ENCODE measurements at places on chromosomes 6 and 20.

DNA sequence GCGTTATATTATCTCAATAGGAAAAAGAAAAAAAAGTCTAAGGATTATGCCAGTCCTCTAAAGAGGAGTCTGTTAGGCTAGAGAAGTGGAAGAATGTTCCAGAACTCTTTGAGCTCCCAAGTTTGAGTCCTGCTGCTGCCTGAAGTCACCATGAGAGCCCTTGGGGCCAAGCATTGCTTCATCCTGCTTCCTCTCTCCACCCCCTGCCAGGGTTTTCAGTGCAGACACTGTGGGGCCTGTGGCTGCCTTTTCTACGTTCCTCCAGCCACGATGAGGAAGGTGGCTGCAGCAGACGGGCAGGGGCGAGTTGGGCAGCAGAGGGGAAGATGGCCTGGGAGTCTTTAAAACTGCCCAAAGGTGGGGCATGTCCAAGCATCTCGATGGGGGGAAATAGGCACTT is 214.4 kb upstream of the KCNG1 start:
- DNase-seq: peak; percentile 46

- DNase-seq: peak; percentile 100
These were observed at the start of gene CCN2 for GRCh38 chr6:131950767-131951575. CCN2 (minus strand) TSS chr6:131951372; CDS start chr6:131951172, 200 bp downstream.

GRCh38 chr6:56953597-56954402 is 1.1 kb upstream of the BEND6 start:
- DNase-seq: no peak

DNA sequence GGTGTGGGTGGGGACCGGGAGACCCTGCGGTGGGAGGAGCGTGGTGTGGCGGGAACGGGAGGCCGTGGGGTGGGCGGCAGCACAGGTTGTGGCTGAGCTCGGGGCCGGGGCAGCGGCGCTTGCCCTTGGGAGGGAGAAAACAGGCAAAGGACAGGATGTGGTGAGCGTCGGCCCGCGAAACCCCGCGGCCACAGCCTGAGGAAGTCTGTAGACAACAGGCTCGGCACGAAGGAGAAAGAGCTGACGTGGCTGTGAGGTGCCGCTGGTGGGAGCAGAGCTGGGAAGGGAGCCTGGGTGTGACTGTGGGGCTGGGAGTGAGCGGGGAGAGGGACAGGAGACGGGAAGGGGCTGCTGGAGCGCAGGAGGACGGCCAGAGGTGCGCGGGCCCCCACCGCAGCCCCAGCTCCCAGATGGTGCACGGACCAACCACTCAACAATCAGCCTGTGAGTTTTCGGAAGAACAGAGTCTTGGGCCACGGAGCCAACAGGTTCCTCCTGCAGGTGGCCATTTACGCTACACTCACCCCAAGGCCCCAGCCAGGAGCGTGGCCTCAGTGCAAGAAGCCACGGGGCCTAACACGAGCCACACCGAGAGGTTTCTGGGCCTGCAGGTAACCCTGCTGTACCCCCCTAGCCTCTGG is 202.8 kb downstream of the DLL1 start:
- no peak for DNase-seq

DNA sequence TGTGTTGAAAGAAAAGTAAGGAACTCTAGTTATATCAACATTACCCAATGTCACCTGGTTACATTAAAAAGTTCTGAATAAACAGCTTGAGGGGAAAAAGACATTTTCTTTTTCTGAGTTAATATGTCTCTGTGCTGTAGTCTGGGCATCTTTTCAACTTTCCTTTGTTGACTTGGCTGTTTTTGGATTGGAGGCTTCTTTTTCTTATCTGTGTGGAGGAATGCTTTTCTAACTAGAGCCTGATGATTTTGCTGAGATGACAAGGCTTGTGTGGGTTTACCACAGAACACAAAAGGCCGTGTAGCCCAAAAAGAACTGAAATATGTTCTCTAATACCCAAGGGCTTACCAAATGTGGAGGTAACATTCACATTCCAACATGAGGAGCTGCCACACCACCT is 161.8 kb downstream of the KCNQ5 start:
- peak; percentile 66 for DNase-seq

DNA sequence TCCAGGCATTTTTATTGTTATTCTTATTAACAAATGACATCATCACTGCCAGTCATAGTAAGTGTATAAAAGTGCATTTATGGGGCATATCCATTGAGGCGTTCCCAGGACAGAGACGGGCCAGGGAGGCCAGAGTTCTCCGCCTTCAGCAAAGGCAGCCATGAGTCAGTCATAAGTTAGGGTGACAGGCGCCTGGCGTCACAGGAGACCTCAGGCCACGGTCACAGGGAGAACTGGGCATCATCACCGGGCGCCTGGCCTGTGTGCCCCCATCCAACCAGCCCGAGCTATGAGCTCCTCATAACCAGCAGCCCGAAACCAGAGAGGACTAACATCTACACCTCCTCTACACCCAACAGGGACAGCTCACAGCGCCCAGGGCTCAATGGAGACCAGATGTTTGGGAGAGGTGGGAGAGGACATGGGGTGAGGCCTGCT is 259.2 kb downstream of the DLL1 start:
- DNase-seq: no peak

GRCh38 chr6:110990840-110991576 is 9.2 kb downstream of the RPF2 start:
- DNase-seq: no peak

DNA sequence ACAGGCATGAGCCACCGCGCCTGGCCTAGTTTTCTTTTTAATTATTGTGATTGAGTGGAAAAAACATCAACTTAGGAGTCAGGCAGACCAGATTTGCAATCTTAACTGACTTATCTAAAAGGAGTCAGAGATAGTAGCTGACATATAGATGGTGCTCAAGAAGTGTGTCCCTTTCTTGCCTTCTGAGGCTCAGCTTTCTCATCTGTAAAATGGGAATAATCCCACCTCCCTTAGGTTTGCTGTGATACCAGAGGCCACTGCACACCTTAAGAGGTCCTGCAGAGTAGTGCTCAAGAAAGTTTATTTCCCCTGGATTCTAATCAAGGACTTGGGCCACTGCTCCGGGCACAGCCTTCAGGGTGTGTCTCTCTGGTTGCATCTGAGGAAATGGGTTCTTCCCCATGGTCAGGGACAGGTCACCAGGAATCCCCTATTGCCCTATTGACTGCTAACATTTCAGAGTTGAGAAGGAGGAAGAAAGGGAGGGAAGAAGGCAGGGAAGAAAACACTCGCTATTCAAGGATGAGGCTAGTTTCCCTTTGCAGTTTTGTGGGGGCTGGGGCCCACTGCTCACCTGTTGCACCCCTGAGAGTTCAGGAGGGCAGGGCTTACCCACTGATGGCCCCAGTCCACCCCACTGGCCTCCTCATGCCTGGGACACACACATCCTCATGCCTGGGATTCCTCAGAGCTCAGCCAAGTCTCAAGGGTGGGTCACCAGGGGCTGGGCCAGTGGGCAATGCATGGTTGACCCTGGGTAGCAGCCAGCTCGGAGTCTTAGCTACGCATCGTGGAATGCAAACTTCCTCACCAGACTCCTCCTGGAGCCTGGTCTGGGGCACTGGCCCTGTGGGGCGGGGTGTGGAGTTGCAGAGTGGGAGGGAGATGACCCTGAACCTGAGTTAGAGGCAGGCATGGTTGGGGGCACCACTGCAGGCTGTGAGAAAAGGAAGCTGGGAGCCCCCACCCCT is 21.2 kb downstream of the C6orf132 start:
- peak; percentile 22 for DNase-seq

DNA sequence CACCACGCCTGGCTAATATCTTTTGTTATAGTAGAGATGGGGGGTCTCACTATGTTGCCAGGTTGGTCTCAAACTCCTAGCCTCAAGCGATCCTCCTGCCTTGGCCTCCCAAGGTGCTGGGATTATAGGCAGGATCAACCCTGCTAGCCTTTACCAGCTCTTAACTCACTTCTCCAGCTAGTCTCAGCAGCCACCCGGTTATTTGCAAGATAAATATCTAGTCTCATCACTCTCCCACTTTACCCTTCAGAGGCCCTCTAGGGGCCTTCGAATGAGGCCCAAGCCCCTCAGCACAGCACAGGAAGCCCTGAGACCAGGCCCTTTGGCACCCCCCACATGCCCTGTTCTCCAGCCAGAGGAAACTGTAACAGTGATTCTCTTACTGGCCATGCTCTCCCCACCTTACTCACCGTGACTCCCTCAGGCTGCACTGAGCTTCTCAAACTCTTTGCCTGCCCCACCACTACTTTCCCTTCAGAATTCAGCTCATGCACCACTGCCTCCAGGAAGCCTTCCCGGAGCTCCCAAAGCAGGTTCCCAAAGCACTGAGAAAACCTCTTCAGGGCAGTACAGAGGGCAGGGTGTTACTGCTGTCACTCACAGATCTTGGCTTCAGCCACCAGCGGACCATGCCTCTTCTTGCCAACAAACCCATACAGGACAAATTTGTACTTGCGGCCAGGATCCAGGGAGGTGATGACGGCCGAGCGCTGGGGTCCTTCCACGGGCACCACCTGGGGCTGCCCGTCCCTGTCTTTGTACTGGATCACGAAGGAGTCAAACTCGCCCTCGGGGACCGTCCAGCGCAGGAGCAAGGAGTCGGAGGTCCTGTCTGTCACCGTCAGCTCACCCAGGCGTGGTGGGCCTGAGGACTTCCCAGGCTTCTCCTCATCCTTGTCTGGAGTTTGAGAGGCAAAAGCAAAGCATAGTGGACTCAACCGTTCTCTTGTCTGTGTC is 25.0 kb downstream of the TNXB start:
- no peak for DNase-seq

- DNase-seq: no peak
These were observed 130.3 kb upstream of the SASH1 start for GRCh38 chr6:148212366-148212765.

DNA sequence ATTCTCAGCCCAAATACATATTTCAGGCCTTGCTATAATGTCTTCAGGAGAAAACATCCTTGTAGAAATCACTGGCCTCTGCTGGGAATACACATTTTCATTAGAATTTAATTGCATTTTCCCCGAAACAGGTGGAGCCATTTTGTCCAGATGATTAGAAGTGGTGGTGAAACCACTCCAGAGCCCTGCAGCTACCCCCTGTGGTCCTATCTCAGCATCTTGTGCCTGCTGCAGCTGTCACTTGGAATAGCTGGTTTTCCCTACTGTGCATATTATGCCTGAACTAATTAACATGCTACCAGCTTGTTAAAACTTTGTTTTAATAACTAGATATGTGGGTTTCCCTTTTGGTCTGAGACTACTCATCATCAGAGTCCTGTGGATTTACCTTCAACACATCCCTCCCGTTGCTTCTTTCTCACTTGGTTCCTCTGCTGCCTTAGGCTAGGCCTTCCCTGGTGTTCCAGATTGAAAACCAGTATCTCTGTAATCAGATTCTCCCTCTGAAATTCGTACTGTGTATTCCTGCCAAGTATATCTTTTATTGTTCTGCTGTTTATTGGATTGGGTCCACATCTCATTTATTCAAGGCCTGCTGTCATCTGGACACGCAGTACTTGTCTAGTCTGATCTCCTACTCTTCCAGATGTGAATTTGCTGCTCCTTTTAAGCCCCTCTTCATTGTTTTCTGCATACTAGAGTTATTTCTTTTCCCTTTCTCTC is 15.2 kb downstream of the DNAH8 start:
- no peak for DNase-seq

DNA sequence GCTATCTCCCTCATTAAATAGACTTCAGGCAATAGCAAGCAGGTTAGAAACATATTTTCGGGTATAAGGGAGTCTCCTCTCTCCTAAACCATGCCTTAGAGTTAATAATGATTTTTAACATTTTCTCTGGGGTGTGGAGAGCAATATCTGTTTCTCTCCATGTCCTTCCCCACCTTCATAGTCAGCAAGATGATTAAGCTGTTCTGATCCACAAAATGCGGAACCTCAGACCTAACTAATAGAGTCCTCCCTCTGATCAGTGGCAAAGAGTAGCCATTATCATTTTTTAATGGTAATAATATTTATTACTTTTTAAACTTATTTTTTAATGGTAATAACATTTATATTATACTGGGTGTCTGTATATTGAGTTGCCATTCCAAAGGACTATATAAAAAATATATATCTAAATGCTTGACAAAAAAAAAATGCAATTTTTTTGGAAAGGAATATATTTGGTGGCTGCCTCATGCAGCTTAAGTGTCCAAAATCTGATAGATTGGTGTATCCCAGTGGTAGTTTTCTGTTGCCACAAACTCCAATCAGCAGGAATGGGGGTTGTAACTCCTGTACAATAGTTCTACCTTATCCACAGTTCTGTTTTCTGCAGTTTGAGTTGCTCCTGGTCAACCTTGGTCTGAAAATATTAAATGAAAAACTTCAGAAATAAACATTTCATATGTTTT is 14.0 kb upstream of the BTN3A2 start:
- no peak for DNase-seq

- no peak for DNase-seq
These were observed 24.6 kb downstream of the DLL1 start for GRCh38 chr6:170266061-170266825.

DNA sequence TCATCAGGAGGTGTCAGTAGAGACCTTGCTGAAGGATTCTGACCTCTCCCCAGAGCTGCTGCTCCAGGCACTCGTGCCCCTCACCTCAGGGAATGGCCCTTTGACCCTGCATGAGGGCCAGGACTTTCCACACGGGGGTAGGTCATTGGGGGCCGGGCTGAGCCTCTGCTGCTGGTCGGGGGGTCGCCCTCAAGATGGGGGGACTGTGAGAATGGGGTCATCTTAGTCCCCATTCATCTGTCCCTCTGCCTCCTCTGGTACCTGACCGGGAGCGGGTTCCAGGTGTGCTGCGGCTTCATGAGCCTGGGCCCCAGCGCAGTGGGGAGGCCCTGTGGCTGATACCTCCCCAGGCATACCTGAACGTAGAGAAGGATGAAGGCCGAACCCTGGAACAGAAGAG is 15.8 kb downstream of the DNPH1 start:
- no peak for DNase-seq

DNA sequence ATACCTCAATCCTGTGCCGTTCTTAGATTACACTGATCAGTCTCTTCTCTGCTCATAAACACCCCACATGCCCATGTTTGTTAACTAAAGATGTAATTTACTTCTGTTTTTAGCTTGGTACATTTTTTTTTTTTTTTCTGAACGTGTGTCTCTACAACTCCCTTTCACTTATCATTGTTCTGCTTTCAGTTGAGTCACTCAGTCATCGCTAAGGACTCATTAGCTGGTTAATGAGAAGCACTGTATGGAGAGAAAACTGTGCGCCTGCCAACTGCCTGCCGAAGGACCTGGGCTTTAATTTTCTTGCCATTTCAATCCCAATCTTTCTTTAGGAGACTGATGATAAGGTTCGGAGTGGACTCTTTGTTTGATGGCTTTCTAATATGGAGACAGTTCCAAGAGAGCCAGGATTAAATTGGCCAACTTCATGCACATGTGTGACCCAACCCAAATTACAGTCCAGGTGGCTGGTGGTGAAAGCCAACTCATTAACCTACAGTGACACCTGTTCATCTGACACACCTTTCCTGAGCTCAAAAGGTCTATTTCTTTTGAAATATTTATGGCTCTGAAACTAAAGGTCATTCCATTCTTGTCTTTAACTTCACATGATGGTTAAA is 334.1 kb downstream of the BCKDHB start:
- DNase-seq: no peak

DNA sequence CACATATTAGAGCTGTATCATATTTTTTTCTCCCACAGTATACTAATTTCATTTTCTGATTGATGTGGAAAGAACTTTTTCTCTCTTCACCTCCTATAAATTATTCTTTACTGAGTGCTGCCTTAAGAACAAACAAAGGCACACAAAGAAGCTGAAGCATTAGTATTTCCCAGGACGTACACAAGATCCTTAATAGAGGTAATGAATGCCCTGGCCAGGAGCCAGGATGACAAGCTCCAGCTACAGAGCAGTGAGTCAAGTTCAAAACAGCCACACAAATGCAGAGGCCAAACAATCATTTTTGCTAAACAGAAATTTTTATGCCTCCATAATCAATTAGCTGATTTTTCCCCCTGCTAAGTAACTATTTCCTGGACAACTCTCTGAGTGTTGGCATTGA is 639.6 kb downstream of the EPHA7 start:
- DNase-seq: peak; percentile 79

GRCh38 chr6:46011188-46012085 is 4.2 kb downstream of the CLIC5 start:
- DNase-seq: no peak
